ENCODE measurements at places on chromosomes 4 and X.

GRCh38 chr4:1991087-1991486 is 17.7 kb downstream of the NELFA start:
- DNase-seq, result no peak

- DNase-seq, result no peak
These were observed 36.8 kb upstream of the NAA11 start for GRCh38 chr4:79362626-79363025.

DNA sequence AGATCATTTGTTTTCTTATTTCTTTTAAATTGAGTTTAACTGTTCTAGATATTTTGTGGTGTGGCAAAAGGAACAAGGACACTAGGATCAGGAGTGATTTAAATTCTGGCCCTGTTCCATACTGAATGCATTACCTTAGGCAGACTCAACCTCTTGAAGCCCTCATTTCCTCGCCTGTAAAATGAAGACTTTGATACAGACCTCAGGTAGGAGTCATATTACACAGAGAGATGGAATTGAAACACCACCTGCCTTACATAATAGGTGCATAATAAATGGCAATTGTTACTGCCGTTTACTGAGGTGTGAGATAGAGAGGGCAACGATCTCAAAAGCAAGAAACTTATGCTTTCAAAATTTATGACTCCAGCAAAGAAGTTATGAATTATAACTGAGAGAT is 28.2 kb upstream of the RASSF6 start:
- DNase-seq, result no peak

DNA sequence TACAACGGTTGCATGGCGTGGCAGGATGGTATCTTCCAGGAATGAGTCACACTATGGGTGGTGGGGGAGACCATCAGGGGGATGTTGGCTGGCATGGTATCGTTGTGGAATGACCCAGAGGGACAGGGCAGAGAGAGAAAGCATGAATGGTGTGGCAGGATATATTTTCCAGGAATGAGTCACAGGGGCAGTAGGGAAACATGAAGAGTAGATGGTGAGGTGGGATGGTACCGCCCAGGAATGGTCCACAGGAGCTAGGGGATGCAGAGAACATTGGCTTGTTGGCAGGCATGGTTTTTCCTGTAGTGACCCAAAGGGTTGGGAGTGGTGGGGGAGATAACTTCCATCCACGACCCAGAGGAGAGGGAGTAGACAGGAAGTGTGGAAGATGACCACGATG is 62.4 kb downstream of the MAOA start:
- DNase-seq, result no peak

DNA sequence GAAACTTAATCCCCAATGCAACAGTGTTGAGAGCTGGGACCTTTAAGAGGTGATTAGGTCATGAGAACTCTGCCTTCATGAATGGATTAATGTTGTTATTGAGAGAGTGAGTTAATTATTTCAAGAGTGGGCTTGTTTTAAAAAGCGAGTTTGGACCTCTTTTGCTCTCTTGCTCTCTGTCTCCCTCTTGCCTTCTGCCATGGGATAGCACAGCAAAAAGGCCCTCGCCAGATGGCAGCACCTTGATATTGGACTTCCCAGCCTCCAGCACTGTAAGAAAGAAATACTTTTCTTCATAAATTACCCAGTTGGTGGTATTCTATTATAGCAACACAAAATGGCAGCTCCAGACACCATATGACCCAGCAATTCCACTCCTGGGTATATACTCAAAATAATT is 7.0 kb upstream of the ATP6AP2 start:
- no peak for DNase-seq
